RWPE1 (cell line): ENCODE measurements at places on chromosomes 5 and 9.

DNA sequence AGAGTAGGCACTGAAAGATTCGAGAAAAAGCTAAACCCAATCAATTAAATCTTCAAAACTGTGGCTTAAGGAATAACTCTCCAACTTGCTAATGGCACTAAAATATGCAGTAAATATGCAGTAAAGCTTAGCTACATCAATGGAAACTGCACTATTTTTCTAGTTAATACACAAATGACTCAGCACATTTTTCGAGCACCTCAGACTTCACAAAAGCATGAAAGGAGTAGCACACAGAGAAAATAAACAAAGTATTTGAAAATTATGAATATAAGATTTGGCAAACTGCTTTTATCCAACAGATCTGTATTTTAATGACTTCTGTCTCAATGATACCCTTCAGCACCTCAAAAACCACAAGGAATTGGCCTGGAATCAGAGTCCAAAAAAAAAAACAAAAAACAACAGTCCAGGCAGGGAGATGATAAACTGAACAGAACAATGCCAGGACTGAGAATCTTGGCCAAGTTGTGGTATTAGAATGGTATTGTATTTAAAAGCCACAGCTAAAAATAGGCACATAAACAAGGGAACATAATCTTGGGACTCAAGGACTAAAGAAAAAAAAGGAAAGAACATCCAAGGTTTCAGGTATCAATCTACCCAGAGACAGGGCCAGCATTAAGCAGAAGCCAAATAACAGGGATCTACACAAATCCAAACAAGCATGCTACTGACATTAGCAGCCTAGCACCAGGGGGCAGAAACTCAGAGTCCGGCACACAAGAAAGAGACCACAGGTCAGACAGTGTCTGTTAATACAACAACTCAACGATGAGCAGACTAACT is 21.4 kb downstream of the TMEM245 start:
- DNase-seq = no peak

GRCh38 chr9:99054581-99054980 is 50.3 kb upstream of the TGFBR1 start:
- DNase-seq = no peak

DNA sequence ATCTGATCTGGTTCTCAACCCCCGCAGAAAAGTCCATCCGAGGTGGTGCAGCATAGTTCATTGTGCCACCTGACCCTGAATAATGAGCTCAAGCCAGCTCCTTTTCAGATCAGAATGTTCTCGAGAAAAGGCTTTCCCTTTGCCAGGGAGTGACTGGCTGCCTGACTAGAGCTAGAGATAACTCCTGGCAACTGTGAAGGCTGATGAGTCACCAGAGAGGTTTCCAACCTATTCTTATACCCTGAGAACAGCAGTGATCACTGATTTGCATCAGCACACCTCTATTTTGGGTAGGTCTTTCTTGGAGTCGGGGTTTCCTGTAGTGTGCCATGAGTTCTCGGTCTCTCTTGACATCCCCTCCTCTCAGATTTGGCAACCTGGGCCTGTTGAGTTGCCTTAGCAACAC is 127.9 kb downstream of the PIK3R1 start:
- peak; percentile 96 for DNase-seq

GRCh38 chr9:128457207-128457606 is 1.4 kb downstream of the ODF2 start:
- DNase-seq = no peak

DNA sequence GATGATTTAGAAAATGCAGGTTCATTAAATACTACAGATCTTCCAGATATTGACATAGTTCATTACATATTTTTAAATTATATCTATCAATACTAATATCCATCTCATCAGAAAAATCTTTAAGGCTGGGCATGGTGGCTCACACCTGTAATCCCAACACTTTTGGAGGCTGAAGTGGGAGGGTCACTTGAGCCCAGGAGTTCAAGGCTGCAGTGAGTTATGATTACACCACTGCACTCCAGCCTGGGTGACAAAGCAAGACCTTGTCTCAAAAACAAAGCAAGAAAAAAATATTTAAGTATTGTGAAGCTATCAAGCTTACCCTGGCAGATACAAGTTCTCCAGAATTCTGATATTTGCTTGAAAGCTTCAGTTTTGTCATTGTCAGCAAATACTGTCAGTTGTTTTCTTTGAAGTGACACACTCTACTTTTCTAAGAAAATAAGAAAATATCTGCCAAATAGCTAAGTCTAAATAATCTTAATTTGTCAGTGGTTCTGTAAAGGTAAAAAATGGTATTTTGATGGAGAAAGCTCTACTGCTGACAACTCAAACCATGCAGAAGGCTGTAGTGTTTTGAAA is 14.9 kb downstream of the LYRM7 start:
- no peak for DNase-seq

DNA sequence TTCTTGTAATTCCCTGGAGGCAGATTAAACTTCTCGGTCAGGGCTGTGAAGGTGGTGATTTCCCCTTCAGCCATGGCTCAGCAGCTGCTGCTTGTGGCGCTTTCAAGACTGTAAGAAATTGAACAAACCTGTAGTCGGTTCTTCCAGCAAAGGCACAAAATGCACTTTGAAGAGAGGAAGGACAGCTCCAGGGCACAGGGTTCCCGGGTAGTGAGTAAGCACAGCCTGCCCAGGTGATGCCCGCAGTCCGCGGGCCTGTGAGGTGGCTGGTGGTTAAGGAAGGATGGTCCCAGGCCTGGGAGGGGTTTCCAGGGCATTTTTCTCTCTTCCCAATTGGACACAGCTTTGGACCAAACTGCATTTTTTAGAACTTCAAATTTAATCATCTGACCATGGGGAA is 71.8 kb downstream of the FGF1 start:
- DNase-seq = no peak

DNA sequence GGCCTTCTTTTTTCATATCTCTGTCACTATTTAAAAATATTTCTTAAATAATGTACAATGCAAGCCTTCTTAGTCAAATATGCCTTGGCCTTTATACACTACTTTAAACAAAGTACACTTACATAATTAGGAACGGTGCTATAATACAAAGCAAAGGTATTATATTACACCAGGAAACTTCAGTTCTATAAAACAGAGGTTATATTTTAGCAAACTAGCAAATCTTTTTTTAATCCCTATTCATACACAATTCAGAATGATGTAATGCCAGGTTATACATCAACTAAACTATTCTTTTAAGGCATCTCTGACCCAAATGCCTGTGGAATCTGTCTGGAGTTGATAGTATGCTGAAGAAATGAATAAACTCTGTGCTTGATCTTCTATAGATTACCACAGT is 10.7 kb upstream of the LURAP1L start:
- DNase-seq = no peak

DNA sequence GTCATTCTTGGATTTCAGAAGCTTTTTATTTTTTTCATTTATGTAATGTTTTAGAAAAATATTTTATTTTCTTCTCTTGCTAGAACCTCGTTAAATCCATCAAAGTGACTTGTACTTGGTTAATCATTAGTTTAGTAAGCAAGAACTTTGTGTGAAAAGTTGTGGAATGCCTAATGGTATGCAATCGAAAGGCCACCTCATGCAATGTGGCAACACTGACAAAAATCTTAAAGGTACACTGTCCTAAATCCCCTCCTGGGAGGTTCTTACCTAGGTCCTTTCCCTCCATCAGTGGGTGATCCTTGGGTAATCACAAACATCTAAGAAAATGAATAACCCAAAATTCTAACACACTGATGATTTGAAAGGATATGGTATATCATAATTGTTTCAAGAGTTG is 304.2 kb downstream of the DNAH5 start:
- DNase-seq = no peak
